ENCODE measurements at places on chromosomes 6 and 20.
A peak's percentile ranks its signal among the peaks of the same experiment; 100 is the strongest.

DNA sequence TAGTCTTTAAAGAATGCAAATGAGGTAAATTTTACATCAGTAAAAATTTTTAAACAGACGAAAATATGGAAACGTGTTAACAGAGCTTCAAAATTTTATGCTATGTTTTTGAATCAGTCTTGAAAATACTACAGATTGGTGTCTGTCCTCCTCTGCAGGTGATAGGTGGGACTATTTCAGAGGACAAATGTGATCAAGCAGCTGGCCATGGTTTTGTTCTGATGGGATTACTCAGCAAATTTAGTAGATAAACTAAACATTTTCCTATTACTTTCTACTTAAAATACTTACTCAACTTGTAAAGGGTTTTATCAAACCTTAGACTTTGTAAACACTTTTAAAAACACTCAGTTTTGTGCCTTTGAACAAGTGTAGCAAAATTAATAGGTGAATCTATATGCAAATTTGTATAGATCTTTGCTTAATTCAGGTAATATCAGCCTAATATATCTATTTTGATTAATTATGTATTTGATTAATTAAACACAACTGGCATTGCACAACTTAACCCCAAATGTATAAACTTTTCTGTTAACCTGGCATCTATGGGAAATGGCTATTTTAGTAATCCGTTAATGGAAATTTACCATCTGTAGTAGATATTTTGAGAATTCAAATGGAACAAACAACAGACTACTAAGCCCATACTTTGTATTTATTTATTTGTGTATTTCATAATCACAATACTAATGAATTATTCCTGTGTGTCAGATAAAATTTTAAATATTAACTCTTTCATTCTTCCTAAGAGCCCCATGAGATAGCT is 22.5 kb downstream of the ADGRB3 start:
- H3K36me3 ChIP-seq = no peaks in the 10 kb centered on the region
- H3K4me3 ChIP-seq = no peak overlapping the region
- H3K27me3 ChIP-seq = no peaks in the 10 kb centered on the region
- H3K27ac ChIP-seq = no peak overlapping the region
- no peak for DNase-seq

DNA sequence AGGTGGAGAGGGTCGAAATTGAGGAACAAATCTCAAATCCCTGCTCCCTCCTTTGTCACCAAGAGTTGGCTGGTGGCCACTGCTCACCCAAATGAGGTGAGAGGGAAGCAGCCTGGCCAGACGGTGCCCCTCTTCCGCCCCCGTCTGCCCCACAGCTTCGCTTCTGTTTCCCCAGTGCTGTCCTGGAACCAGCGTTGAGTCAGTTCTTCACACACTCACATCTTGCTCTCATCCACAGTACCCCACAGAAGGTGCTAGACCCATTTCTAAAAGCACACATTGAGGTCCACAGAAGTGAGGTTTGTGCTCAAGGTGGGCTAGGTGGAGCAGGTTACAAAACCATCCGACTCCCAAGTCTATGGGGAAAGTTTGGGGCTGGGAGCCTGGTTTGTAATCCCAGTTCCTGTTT is 3.8 kb downstream of the CEBPB start:
- H3K27me3 ChIP-seq = no peaks in the 10 kb centered on the region
- H3K4me1 ChIP-seq = peaks cover 19% of the 10 kb centered on the region
- H3K4me3 ChIP-seq = peak overlapping the region; percentile 82
- no peak for DNase-seq
- H3K27ac ChIP-seq = peak overlapping the region; percentile 28

GRCh38 chr6:121873595-121873994 is 438.1 kb downstream of the GJA1 start:
- no peak for DNase-seq
- H3K27ac ChIP-seq = no peak overlapping the region
- H3K4me3 ChIP-seq = no peak overlapping the region
- H3K27me3 ChIP-seq = peaks cover 3% of the 10 kb centered on the region

- peaks cover 5% of the 10 kb centered on the region for H3K4me1 ChIP-seq
- H3K4me3 ChIP-seq = no peak overlapping the region
- DNase-seq = no peak
Measured at GRCh38 chr6:163860287-163861081, 446.0 kb downstream of the QKI start.

DNA sequence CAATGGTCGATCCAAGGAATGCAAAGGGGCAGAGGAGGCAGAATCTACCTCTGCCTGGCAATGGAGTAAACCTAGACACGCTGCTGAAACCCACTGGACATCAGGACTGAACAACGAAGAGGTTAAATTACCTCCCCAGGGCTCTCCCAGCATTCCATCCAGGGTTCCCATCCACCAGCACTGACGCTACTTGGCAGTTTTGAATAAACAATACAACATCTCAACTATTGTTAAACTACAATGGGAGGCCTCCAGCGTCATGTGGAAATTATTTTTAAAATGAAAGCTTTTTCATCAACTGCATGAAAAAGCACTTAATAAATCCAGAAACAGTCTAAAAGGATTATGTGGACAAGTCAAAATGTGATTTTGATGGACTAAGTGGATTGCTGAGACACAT is 96.8 kb upstream of the NHSL1 start:
- no peaks in the 10 kb centered on the region for H3K27me3 ChIP-seq
- H3K36me3 ChIP-seq = no peaks in the 10 kb centered on the region
- H3K27ac ChIP-seq = no peak overlapping the region
- no peak for DNase-seq

DNA sequence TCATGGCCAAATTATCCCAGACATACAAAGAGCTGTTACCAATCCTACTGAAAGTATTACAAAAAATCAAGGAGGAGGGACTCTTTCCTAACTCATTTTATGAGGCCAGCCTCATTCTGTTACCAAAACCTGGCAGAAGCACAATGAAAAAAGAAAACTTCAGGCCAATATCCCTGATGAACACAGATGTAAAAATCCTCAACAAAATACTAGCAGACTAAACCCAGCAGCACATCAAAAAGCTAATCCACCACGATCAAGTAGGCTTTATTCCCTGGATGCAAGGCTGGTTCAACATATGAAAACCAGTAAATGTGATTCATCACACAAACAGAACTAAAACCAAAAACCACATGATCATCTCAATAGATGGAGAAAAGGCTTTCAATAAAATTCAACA is 109.2 kb downstream of the C6orf118 start:
- H3K4me3 ChIP-seq = no peak overlapping the region
- H3K36me3 ChIP-seq = no peaks in the 10 kb centered on the region
- no peaks in the 10 kb centered on the region for H3K27me3 ChIP-seq
- H3K4me1 ChIP-seq = no peaks in the 10 kb centered on the region
- H3K27ac ChIP-seq = no peak overlapping the region
- DNase-seq = no peak

GRCh38 chr6:113464960-113465359 is 392.2 kb upstream of the MARCKS start:
- H3K4me1 ChIP-seq = no peaks in the 10 kb centered on the region
- H3K27me3 ChIP-seq = no peaks in the 10 kb centered on the region
- H3K4me3 ChIP-seq = no peak overlapping the region
- no peak for DNase-seq

- H3K27me3 ChIP-seq = peaks cover 4% of the 10 kb centered on the region
- no peak for DNase-seq
- no peaks in the 10 kb centered on the region for H3K36me3 ChIP-seq
- no peak overlapping the region for H3K27ac ChIP-seq
Measured at GRCh38 chr20:23207826-23208540, 121.9 kb upstream of the CD93 start.

- H3K36me3 ChIP-seq = no peaks in the 10 kb centered on the region
- no peak within 1 kb of the TSS for H3K4me3 ChIP-seq
- no peaks in the 10 kb centered on the region for H3K4me1 ChIP-seq
- H3K27ac ChIP-seq = no peak within 1 kb of the TSS
- H3K27me3 ChIP-seq = no peaks in the 10 kb centered on the region
- DNase-seq = no peak
Measured at GRCh38 chr6:63319939-63320338, at the start of gene LGSN. LGSN (minus strand) TSS chr6:63319983; CDS start chr6:63319943, 40 bp downstream.

GRCh38 chr20:32449890-32450401 is 91.8 kb downstream of the ASXL1 start:
- peaks cover 5% of the 10 kb centered on the region for H3K36me3 ChIP-seq
- no peak overlapping the region for H3K4me3 ChIP-seq
- no peaks in the 10 kb centered on the region for H3K27me3 ChIP-seq
- DNase-seq = no peak
- H3K4me1 ChIP-seq = peaks cover 6% of the 10 kb centered on the region

DNA sequence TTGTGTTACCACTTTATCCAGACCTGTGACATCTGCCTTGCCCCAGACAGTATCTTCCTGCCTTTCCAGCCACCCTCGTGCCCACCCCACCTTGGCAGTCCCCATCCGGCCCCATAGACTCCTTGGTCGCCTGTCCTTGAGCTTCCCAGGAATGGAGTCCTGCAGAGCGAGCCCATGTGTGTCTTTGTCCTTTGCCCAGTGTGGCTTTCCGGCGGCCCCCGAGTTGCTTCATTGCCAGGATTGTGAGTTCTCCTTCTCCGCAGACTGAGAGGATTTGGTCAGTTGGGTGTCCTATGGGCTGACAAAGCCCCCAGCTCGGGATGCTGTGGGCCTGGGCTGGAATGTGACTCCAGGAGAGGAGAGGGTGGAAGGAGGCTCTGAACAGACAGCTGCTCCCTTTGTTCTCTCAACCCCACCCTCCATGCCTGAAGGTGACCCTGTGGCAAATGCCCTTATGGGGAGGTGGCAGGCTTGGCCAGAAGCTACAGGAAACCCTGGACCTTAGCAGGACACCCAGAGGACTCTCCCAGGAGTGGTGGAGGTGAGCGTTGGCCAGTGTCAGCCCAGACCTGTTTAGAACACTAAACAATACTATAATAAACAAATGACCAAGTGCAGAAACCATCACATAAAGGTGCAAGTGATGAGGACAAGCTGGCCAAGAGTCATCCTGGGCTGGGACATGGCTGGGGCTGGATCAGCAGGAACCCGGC is 1.9 kb upstream of the CST1 start:
- H3K36me3 ChIP-seq = no peaks in the 10 kb centered on the region
- no peak overlapping the region for H3K4me3 ChIP-seq
- no peak overlapping the region for H3K27ac ChIP-seq
- no peaks in the 10 kb centered on the region for H3K4me1 ChIP-seq

GRCh38 chr6:78363688-78364087 is 503.7 kb upstream of the IRAK1BP1 start:
- H3K27ac ChIP-seq = no peak overlapping the region
- no peaks in the 10 kb centered on the region for H3K4me1 ChIP-seq
- DNase-seq = no peak
- H3K4me3 ChIP-seq = no peak overlapping the region
- H3K27me3 ChIP-seq = no peaks in the 10 kb centered on the region

DNA sequence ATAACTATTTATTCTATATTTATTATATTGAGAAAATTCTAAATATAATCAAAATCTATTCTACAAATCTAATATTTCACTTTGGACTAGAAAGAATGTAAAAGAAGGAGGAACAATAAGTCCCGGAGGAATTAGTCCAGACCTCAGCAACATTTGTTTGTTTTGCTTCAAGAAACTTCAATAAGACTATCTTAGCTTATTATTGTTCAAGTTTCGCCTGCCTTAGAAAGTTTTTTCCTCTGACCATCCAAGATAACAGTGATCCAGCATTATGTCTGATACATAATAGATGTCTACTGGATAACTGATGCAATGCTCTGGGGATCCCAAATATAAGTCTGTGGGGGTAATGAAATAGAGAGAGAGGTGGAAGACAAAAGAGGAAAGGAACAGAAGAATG is 28.7 kb upstream of the NT5E start:
- peaks cover 12% of the 10 kb centered on the region for H3K27me3 ChIP-seq
- peaks cover 3% of the 10 kb centered on the region for H3K36me3 ChIP-seq
- no peak for DNase-seq
- no peaks in the 10 kb centered on the region for H3K4me1 ChIP-seq

DNA sequence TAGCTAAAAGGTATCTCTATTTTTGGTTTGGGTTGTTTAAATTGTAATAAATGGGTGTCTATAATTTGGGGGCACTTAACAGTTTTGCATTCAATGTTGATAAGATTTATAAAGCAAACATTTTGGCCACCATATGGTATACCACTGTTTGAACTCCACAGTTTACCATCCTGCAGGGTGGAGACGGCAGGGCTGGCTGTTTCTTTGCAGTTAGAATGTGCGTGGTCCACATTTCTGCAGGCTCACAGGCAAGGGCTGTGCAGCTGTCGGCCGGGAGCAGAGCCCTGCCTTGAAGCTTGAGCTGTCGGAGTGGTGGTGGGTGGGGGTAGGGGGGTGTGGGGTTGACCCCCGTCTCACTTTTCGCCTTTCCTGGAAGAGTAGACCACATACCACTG is 135.9 kb downstream of the CDH4 start:
- H3K27me3 ChIP-seq = peaks cover 7% of the 10 kb centered on the region
- no peak for DNase-seq
- H3K4me3 ChIP-seq = no peak overlapping the region
- no peaks in the 10 kb centered on the region for H3K36me3 ChIP-seq
- H3K4me1 ChIP-seq = no peaks in the 10 kb centered on the region

DNA sequence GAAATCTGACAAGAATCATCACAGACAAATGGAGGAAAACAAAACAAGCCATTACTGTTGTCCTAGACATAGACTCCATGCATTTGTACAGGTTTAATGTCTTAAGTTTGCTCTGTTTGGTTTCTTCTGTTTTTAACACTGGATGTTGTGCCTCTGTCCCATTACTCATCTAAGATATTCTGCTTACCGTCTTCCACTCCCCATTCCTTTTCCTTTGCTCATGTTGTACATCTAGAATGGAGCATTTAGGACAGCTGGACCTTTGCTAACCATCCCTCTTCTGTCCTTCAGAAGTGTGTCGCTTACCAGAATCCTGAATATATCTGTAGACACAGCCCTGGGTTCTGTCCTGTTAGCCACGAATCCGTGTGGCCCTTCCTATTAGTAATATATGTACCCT is 35.2 kb downstream of the RAB22A start:
- H3K36me3 ChIP-seq = peaks cover 36% of the 10 kb centered on the region
- no peaks in the 10 kb centered on the region for H3K27me3 ChIP-seq
- H3K27ac ChIP-seq = no peak overlapping the region
- DNase-seq = no peak

DNA sequence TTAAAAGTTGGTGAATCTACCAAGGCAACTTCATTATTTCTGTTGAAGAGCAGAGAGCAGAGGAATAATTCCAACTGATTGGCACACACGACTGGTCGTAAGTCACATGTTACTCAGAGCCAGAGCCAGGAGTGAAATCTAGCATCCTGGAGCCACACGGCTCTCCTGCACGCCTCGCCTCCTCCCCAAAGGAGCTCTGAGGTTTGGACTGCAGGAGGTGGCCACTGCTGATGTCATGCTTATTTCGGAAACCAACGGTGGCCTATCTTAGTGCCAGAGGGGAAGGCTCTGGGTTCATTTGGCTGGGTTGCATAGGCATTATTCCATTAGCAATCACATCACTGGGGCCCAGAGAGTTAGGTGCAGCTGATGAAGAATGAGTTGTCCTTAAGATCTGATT is 123.5 kb upstream of the RALGAPA2 start:
- H3K36me3 ChIP-seq = no peaks in the 10 kb centered on the region
- no peaks in the 10 kb centered on the region for H3K4me1 ChIP-seq
- no peak overlapping the region for H3K4me3 ChIP-seq
- H3K27ac ChIP-seq = no peak overlapping the region
- no peak for DNase-seq
- H3K27me3 ChIP-seq = peaks cover 13% of the 10 kb centered on the region
